Choroid plexus epithelial cell (primary cell): ENCODE measurements at places on chromosomes 11 and 22.
A peak's percentile ranks its signal among the peaks of the same experiment; 100 is the strongest.

GRCh38 chr11:119376197-119376847 lies 5.2 kb downstream of the USP2 start:
- no peak for DNase-seq

DNA sequence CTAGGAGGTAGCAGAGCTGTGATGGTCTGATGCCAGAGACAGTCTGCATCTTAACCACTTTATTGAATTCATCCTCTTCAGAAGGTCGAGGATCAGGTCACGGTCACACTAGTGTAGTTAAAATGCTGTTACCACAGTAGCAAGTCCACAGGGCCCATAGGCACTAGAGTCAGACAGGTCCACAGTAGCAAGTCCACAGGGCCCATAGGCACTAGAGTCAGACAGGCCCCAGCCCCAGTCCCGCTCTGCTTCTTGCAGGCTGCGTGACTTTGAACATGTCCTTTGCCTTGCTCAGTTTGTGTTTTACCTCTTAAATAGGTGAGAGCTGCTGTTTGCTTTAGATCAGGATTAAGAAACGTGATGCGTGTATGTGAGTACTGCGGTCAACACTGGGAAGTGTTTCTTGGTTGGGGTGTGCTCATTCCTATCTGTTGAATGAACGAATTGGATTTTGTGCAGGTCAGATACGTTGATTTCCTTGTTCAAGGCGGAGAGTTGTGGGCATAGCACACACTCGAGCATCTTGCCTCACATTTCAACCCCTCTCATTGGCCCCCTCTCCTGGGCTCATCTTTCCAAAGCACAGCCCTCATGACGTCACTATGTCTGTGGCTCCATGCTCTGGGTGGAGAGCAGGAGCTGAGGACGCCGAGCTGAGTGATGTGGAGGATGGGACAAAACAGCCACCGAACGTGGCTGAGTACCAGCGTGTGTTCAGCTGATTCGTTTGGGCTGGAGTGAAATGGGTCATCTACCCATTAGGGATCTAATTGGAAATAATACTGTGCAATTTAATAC lies 191.7 kb downstream of the TBC1D22A start:
- DNase-seq, result no peak

- no peak for DNase-seq
These were observed 1.5 kb upstream of the PNPLA5 start for GRCh38 chr22:43893266-43893665.

DNA sequence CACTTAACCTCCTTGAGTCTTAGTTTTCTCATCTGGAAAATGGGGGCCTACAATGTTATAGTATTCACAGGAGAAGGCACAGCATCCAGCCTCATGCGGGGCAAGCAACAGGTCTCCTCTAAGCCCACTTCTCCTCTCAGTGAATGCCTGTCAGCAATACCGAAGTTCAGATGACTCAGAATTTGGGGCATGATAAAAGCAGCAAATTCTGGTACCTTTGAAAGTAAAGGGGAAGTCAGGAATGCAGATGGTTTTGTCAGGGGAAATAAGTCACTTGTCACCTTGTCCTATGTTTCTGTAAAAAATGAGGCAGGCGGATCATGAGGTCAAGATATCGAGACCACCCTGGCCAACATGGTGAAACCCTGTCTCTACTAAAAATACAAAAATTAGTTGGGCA lies 350.2 kb downstream of the LARGE1 start:
- DNase-seq, result no peak

- DNase-seq, result no peak
These were observed 21.2 kb downstream of the BLID start for GRCh38 chr11:122094836-122095235.

- DNase-seq, result peak; percentile 4
These were observed 30.6 kb upstream of the NARS2 start for GRCh38 chr11:78605296-78605695.

DNA sequence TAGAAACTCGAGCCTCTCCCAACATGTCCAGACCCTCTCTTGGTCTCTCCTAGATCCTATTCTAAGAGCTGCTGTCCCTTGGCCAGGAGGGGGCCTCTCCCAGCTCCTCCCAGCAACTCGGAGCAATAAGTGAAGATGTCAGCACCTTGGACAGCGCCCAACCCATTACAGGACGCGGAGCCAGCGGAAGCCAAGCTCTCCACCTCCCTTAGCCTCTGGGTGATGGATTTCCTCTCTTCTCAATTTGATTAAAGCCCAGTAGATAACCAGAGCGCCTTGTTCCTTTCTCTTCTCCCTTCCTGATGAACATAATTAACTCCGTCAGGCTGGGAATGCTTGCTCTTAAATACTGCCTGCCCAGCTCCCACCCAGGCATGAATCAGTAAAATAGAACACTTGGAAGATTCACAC lies 26.2 kb upstream of the TPBGL start:
- peak; percentile 87 for DNase-seq

DNA sequence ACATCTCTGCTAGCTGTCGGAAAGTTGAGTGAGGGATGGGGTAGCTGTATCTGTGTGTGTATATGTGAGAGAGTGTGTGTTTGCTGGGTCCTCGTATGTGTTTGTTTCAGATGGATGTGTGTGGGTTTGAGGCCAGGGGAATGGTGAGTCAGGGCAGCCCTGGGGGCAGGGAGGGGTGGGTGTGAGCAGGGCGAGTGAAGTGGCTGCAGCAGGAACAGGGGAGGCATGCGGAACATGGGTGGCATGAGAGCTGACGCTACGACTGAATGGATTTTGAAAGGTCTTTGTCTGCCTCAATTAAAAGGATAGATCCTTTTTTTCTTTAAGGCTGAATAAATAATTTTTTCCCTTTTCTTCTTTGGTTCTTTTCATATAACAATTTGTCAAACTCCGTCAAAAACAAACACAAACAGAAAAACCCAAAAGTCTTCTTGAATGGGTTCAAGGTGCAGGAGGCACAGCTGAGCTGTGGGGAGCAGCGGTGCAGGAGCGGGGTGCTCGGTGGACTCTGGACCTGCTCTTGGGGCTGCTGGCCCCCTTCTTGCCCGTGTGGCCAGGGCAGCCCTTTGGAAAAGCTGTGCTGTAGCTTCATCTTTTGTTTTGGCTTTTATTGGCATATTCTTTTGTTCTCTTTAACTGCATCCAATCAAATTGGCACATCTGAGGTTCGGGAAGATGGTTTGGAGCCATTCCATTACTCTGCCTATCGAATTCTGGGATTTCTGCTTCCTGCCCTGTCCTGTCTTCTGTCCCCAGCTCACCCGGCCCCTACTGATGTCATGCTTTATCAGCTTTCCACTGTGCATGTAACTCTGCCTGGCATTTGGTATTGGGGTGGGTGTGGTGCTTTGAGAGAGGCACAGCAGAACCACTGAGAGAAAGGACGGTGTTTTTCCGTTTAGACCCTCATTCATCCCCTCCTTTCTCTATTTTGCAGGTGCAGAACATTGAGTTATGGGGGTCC lies 80.1 kb downstream of the ADAMTS15 start:
- peak; percentile 20 for DNase-seq
